ENCODE measurements at places on chromosomes 5 and 9.

DNA sequence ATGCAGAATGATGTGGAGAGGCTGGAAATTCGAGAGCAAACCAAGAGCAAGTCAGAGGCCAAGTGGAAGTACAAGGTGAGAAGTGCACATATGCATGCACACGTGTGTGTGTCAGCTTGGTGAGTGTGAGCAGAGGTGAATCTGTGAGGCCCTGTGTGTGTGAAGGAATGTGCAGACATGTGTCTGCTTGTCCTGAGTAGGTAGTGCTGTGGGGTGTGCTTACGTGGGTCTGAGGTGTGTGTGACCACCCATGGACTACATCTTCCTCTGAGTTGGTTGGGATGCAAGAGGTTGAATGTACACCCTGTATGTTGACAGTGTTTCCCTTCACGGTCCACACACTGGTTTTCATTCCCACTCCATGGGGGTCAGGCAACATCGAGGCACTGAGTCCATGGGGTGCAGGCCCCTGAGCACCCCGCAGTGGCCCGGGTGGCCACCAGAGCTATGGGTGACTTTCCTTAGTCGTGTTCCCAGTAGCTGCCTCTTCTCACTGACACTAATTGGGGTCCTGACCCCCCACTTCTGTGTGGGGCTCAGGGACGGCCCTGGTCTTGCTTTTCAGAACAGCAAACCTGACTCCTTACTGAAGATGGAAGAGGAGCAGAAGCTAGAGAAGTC, 86.7 kb downstream of the PHF2 start:
- no peak for DNase-seq

- DNase-seq: no peak
Observed at GRCh38 chr9:130590305-130590704, 10.9 kb downstream of the FUBP3 start.

DNA sequence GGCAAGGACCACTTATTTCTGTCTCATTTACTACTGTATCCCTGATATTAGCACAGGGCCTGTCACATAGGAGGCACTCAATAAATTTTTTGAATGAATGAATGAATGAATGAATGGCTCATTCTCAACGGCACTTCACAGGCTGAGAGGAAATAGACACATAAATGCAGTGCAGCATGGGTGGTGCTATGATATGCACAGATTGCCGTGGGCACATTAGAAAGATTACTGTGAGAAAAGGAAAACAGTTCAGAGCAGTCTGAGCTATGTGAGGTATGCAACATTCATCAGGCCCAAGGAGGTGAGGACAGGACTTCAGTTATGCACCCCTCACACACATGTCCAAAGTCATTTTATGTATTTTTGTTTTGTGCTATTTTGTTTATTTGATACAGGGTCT, 6.4 kb upstream of the NOL6 start:
- no peak for DNase-seq

GRCh38 chr5:54959673-54960418, 25.5 kb downstream of the ESM1 start:
- DNase-seq: no peak

GRCh38 chr5:68255305-68256120, 40.0 kb downstream of the PIK3R1 start:
- peak; percentile 81 for DNase-seq

- DNase-seq: no peak
Observed at GRCh38 chr5:170783498-170784247, at the start of gene GABRP. Gene GABRP, plus strand, starts transcription at chr5:170783725. Its CDS starts 4,891 bp downstream, at chr5:170788616.

GRCh38 chr5:149528281-149529060, 22.8 kb downstream of the CSNK1A1 start:
- no peak for DNase-seq

DNA sequence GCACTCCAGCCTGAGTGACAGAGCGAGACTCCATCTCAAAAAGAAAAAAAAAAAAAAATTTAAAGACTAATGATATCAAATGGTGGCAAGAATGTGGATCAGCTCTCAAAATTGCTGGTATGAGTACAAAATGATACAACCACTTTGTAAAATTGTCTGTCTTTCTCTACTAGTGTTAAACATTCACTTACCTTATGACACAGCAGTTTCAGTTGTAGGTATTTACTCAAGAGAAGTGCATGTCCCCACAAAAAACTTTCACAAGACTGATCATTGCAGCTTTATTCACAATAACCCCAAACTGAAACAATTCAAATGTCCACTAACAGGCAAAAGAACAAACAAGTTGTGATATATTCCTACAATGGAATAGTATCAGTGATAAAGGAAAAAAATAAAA, 14.7 kb upstream of the CETN3 start:
- no peak for DNase-seq

DNA sequence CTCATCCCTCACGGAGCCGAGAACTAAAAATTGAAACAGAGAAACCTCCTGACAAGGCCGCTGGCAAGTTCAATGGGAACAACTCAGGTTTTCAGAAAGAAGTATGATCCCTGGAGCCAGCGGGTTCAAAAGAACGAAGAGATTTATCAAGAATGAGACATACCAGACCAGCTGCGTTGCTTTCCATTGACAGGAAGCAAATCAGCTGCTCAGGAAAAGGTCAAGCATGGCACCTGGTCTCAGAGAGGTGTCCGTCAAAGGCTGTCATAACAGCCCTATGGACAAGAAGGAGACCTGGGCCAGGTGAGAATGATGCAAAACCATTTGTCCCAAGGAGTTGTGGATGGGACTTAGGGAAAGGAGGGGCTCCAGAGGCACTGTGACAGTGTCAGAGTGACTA, 34.9 kb upstream of the GNE start:
- DNase-seq: no peak

DNA sequence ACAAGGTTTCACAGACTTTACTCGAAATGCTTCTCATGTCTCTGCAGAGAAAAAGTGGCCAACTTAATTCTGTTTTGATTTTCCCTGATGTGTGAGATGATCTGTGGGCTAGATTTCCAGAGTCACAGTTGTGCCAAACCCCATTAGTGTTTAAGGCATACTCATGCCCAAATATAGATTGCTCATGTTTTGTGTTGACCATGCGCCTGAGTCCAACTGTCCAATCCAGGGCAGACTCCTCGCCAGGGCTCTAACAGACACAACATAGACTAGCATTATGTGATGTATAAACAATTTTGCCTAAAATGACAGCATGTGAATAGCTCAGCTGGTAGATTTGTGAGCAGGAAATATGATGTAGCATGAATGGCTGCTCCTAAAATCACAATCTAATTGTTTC, 128.1 kb downstream of the PRDM6 start:
- no peak for DNase-seq

DNA sequence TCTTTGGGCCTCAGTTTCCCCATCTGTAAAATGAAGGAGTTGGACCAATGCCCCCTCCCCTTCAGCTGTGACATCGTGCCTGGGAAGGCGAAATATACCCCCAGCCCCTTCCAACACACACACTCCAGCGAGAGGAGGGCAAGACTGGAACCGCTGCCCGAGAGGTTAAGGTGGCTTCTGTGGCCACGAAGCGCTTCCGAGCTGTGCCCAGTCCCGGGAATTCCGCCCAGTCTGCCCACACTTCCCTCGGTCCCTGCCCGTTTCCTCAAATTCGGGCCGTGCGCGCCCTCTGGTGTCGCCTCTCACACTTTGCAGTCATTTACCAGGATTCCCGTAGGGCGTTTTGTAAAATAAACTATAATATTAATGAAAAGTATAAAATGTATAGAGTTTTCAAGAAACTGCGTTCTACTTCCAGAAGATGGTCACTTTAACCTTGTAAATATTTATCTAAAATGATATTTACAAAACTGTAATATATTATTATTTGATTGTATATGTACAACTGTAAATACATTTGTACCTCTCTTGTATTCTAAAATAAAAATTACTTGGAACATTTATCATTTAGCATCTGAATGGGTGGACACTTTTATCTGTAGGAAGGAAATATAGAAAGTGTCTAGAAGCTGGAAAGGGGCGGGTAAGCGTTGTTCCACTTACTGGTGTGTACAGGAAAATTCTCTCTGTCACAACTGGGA, 11.0 kb upstream of the EXOSC2 start:
- peak; percentile 47 for DNase-seq
